Naive thymus-derived CD8-positive, alpha-beta T cell (primary cell): ENCODE measurements at places on chromosomes 4 and X. TPM values are rescaled to one million over a fixed set of nuclear protein-coding genes. Genes with fewer than 3 reads are reported as not detected.

The TSPAN6 gene
- 2.8 TPM for total RNA-seq

GRCh38 chrX:32877592-32877991 lies 333.8 kb downstream of the DMD start:
- no peak overlapping the region for H3K27ac ChIP-seq
- H3K4me1 ChIP-seq, result no peaks in the 10 kb centered on the region
- no peaks in the 10 kb centered on the region for H3K27me3 ChIP-seq
- no peaks in the 10 kb centered on the region for H3K36me3 ChIP-seq
- H3K4me3 ChIP-seq, result no peak overlapping the region

GRCh38 chr4:158970812-158971211 lies 132.1 kb upstream of the RAPGEF2 start:
- DNase-seq, result no peak
- H3K36me3 ChIP-seq, result no peaks in the 10 kb centered on the region
- H3K4me3 ChIP-seq, result no peak overlapping the region
- no peaks in the 10 kb centered on the region for H3K27me3 ChIP-seq
- no peaks in the 10 kb centered on the region for H3K4me1 ChIP-seq

The USP9X gene
- 68.7 TPM for total RNA-seq
